ENCODE measurements at places on chromosomes 11 and 22. TPM values are rescaled to one million over a fixed set of nuclear protein-coding genes. Genes with fewer than 3 reads are reported as not detected.

The BRD1 gene
- 40.3 TPM for total RNA-seq

The NEFH gene
- total RNA-seq, result 18.2 TPM

The ISX gene
- total RNA-seq, result not detected

The CABP7 gene
- not detected for total RNA-seq

The OR51B4 gene
- total RNA-seq, result 0.49 TPM

DNA sequence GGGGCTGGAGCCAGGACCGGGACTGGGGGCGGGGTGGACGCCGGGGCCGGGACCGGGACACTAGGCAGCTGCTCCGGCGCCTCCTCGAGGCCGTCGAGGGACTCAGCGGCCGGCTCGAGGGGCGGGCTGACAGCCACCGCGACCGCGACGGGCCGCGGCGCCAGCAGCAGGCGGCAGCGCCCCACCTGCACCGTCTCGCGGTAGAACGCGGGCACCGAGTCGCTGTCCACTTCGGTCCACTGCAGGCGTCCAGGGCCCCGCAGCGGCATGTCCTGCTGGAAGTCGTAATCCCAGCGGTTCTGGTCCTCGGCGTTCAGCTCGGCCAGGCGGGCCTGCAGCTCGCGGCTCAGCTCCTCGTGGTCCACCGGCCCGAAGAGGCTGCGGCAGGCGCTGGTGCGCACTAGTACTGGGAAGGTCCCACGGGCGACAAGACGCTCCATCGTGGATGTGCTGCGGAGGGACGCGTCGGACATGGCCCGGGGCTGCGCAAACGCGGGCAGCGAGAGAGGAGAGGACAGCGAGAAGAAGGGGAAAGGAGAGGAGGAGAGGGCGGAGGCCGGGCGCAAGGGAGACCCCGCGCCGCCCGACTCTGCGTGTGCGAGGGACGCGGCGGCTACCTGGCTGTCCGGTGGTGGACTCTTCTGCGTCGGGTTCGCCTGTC is 428 bp downstream of the CDKN1C start:
- peak; percentile 69 for DNase-seq

- DNase-seq, result no peak
Observed at GRCh38 chr11:60127311-60127811, 38.9 kb downstream of the MS4A2 start.

GRCh38 chr11:115672412-115672811 is 168.2 kb upstream of the CADM1 start:
- no peak for DNase-seq

GRCh38 chr11:88886796-88887195 is 179.0 kb downstream of the GRM5 start:
- peak; percentile 24 for DNase-seq

- DNase-seq, result no peak
Observed at GRCh38 chr11:115279813-115280761, 224.1 kb downstream of the CADM1 start.

DNA sequence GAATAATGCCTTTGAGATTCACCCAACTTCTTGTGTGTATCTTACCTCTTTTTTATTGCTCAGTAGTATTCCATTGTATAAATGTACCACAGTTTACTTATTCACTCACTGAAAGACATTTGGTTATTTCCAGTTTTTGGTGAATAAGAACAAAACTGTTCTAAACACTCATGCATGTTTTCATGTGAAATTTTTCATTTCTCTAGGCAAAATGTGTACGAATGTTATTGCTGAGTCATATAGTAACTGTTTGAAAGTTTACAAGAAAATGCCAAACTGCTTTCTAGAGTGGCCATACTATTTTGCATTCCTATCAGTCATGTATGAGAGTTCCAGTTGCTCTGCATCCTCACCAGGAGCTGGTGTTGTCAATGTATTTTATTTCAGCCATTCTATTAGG is 8.8 kb upstream of the EMSY start:
- DNase-seq, result no peak

DNA sequence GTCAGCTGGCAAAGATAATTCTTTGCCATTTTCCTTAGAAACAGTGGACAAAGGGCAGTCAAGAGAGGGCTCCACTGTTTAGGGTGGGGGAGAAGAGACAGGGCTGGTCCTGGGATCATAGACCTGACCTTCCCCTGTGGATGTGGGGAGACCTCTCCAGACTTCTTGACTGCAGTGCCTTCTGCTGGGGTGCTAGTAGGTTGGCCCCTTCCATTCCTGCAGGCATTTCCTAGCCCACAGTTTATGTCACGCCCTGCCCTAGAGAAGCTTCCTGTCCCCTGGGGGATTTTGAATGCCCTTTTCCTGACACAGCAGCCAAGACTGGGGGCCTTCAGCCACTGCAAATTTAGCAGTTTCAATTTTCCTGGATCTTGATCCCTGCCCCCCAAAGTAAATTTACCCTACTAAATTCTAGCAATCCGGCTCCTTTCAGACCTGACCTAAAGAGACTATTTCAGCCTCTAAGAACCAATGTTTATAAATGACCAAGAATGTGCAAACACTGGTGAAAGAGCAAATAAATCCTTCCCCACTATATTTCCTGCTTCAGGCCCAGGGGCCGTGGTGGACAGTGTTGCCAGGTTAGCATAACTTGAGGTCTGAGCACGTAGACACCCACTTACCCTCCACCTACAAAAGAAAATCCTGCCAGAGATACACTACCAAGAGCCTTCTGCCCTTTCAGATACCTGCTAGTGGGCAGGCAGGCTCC is 58.4 kb downstream of the PPFIBP2 start:
- no peak for DNase-seq

DNA sequence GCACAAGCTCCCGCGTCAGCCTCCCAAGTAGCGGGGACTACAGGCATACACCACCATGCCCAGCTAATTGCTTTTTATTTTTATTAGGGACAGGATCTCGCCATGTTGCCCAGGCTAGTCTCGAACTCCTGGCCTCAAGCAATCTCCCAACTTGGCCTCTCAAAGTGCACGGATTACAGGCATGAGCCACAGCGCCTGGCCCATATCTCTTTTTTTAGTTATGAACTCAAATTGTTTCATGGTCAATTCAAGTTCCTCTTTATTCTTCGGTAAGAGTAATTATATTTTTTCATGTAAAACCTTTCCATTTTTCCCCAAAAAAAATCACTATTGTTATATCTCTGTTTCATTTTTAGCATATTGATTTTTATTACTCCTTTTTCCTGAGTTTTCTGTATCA is 25.5 kb downstream of the FCHSD2 start:
- DNase-seq, result no peak

GRCh38 chr11:122516686-122517085 is 138.8 kb upstream of the UBASH3B start:
- DNase-seq, result no peak

- no peak for DNase-seq
Observed at GRCh38 chr11:110096496-110096895, 3.3 kb downstream of the ZC3H12C start.

GRCh38 chr22:41485033-41485432 is 16.1 kb downstream of the ACO2 start:
- DNase-seq, result no peak

- no peak for DNase-seq
Observed at GRCh38 chr11:74443071-74443864, 24.1 kb downstream of the KCNE3 start.

- DNase-seq, result no peak
Observed at GRCh38 chr11:33323421-33323820, 66.2 kb downstream of the HIPK3 start.
